Stimulated activated CD8-positive, alpha-beta memory T cell treated with anti-CD3 and anti-CD28 coated beads, Interleukin-15, amount 100 ng/mL, for 4 hours (primary cell): ENCODE measurements at places on chromosomes 4 and X.

DNA sequence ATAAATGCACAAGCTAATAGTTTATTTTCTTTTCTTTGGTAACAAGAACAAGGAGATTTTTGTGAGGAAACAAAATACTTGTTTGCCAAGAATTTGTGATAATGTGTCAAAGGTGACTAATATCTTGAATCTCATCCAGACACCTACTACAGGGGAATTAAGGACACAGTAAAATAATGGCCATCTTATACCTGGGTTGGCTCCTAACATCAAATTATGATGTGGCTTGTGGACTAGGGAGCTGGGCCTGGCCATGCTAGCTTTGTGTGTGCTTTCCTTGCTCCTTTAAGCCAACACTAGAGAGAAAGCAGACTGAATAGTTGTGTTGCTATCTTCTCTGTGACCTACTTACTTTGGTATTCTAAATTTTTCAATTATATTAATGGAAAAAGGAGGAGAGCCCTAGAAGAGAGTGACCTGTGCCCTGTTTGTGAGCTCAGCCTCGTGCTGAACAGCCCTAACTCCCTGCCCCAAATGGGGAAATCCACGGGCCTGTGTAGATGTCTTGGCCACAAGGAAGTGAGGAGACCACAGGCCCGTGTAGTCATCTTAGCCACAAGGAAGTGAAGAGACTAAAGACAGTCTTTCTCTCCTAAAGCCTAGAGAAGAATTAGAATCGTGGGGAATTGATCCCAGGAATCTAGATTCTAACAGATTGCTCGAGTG lies 23.3 kb downstream of the ARHGAP24 start:
- DNase-seq: no peak

GRCh38 chrX:96683997-96684338 lies 674 bp upstream of the DIAPH2 start:
- DNase-seq: no peak

- no peak for DNase-seq
These were observed 5.1 kb downstream of the STARD8 start for GRCh38 chrX:68652326-68653170.

- no peak for DNase-seq
These were observed 53.8 kb upstream of the ATXN3L start for GRCh38 chrX:13373431-13374187.

GRCh38 chrX:145190801-145191389 lies 56.4 kb upstream of the SPANXN1 start:
- DNase-seq: no peak

DNA sequence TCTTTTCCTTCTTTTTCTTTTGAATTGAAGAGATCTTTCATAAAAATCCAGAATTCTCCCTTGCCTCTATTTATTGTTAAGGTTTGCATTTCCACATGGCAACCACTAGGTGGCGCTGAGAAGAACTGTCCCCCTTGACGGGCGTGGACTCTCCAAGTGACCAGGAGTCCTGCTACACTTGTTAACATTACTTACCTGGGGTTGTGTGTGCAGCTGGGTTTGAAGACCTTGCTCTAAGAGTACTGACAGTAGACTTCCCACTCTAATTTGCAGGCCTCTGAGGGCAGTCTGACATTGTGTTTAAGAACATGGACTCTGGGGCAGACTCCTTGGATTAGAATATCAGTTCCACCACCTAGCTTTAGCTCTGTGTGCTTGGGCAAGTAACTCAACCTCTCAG lies 52.8 kb downstream of the GPRIN3 start:
- DNase-seq: no peak

DNA sequence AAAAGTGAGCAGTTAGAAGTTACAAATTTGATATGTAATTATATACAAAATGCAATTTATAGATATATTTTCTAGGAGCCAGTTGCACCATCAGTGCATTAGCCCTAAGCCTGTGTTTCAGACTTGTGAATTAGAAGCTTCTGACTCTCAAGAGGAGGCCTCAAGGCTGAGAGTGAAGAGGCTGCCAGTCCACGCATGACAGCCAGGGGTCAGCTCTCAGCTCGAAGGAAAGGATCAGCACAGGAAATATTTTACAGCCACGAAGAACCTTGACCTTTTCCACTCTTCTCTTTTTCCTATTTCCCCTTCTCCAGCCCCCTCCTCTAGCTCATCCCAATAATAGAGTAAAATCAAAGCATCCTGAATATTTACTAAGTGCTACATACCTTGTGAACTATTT lies 642.4 kb downstream of the TRIML1 start:
- DNase-seq: no peak

- no peak for DNase-seq
These were observed 492.9 kb downstream of the PCDH18 start for GRCh38 chr4:137039370-137039769.

GRCh38 chr4:47641755-47642154 lies 156.7 kb downstream of the ATP10D start:
- DNase-seq: no peak

DNA sequence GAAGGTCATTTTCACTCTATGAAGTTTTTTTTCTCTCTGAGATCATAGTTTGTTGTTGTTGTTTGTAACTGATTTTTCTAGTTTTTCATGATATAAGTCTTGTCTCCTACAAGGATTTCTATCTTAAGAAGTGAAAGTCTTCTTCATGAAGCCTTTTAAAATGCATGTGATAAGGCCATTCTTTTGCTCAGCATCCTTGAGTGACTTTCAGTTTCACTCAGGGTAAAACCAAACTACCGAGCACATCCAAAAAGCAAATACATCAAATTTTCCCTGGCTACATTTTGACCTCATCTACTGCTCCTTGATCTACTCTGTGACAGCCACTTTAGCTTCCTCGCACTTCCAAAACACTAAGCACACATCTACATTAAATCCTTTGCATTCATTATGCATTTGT lies 580.7 kb downstream of the KCTD8 start:
- DNase-seq: no peak

DNA sequence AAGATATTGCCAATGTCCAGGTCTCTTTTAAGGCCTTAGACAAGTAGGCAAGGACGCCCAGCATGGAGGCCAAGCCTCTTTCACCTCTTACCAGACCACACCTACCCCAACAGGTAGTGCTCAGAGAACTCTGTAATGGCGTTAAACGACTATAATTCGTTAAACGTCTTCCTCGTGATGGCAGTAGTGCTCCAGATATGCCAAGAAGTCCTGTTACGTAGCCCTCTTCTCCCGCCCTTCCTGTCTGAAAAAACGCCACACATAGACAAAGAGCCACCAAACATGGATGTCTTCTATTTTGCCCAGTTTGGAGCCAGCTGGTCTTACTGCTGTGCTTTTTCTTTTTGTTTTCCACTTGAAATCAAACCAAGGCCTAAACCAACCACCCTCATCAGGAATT lies 190.7 kb downstream of the OR13H1 start:
- DNase-seq: no peak
